ENCODE measurements at places on chromosomes 7 and 10.

DNA sequence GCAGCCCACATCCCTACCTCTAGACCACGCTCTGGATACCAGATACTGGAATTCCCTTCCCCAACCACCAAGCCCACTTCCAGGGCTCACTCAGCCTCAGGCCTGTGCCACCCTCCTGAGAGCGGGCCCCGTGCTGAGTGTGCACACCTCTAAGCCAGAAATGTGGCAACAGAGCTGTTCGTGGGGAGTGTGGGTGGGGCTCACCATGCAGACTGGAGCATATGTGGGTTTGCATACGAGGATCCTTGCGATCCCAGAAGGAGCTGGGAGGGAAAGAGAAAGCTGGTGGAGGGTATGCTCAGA is 13.0 kb upstream of the LIMK1 start:
- no peak for DNase-seq

DNA sequence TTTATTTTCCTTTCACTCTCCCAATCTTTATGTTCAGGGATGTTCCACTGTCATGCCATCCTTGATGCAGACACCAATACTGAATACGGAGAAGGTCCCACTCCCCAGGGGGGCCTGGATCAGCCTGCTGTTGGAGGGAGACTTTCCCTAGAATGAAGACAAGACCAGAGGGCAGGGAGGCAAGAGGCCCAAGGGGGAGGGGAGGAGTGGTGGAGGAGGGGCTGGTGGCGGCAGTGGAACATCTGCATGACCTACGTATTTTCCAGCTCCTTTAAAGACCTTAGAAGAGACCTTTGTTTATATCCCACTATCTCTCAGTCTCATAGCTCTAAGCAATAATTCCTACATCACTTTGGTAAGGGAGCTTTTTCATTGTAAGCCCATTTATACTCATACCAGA is 183.0 kb downstream of the HECW1 start:
- no peak for DNase-seq

DNA sequence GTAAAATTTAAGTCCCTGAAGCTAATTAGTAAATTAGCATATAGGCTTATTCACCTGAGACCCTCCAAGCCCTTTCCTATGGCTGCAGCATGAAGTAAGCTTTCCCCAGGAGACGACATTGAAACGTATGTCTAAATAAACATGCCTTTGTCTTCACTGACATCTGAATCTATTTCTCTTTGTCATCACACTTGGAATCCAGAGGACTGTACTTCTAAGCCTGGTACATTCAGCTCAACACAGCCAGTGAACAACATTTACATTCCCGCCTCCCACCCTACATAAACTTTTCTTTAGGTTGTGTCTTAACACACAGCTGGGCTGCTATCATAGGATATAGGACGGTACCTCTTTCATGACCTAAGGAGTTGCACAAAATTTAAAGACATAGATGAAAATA is 414.4 kb downstream of the SFMBT2 start:
- no peak for DNase-seq

- DNase-seq: no peak
Measured at GRCh38 chr7:144786522-144786921, 49.3 kb downstream of the TPK1 start.

All from activated CD4-positive, alpha-beta T cell treated with anti-CD3 and anti-CD28 coated beads, Interleukin-2, amount 50 U/mL, for 24 hours (primary cell).